Muscle of leg (tissue), 16 donors: ENCODE measurements at places on chromosomes 1 and 21.
A peak's percentile ranks its signal among the peaks of the same experiment; 100 is the strongest.

DNA sequence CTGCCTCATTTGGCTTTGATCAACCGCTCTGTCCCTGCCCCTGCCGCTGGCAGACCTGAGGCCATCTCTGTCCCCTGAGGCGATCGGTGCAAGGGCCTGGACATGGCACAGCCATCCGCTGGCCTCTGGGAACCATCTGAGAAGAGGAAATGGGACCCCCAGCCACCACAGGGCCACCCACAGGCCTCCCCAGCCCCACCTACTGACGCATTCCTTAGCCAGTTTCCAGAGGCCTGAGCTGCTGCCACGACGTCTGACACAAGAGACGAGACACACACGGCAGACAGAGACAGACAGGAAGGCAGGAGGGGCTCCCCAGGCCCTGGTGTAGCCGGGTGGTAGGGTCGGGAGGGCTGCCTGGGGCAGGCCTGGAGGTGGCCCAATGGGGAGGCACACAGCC lies 37.3 kb upstream of the EDN2 start:
- no peak for DNase-seq

GRCh38 chr1:70930062-70930461 lies 117.6 kb downstream of the PTGER3 start:
- no peak for DNase-seq

DNA sequence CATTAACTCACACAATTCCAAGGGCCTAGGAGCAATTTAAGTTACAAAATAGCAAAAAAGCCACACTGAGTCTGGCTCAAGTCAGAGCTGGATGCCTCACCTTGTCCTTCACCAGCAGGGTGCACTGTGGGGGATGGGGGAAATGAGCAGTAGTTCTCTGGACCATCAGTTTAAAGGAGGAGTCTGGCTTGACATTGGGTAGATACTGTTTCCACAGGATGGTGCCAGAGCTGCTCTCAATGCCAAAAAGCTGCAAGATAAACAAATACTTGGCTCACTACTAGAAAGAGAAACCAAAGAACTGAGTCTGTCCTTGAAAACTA lies 18.8 kb downstream of the EMC1 start:
- no peak for DNase-seq

DNA sequence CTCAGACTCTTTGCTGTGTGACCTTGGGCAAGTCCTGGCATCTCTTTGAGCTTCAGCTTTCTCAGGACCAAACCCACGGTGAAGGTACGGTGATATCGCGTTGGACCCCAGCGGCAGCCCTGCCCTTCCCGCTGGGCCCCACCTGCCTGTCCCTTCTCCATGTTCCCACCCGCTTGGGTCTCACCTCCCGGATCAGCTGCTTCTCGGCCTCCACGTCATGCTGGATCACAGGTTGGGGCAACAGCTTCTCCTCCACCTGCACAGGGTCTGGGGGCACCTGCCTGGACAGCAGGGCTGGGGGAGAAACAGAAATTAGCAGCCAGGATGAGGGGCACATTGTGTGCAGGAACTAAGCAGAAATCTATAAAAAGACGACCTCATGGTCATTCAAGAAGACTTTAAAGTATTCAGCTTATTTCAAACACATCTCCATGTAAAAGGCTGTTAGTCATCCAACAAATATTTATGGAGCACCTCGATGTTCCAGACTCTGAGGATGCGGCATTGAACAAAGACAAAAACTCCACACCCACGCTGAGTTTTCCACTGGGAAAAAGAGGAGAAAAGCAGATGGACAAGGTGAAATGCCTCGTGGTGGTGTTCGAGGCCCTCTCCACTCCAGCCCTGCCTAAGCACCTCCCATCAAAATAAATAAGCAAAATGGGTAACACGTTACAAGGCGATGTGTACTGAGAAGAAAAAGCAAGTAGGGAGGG lies 19.5 kb downstream of the KIF17 start:
- no peak for DNase-seq

DNA sequence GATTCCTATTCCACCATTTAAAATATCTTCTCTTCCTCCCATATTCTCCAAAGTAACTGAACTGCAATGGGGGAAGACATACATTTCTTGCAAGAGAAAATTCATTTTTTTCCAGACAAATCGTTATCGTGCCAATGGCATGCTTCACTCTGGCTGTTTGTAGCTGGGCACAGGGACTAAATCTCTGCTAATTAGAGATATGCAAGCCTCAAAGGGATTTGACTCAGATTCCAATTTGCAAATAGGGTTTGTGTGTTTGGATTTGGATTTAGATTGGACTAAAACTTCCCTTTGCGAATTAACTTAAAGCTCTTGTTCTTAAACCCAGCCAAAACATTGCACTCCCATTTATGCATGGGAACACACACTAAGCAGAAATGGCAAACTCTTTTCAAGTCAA lies 276.2 kb upstream of the DUSP10 start:
- DNase-seq, result no peak

GRCh38 chr21:41993744-41994143 lies 16.4 kb downstream of the ZBTB21 start:
- DNase-seq, result peak; percentile 74

DNA sequence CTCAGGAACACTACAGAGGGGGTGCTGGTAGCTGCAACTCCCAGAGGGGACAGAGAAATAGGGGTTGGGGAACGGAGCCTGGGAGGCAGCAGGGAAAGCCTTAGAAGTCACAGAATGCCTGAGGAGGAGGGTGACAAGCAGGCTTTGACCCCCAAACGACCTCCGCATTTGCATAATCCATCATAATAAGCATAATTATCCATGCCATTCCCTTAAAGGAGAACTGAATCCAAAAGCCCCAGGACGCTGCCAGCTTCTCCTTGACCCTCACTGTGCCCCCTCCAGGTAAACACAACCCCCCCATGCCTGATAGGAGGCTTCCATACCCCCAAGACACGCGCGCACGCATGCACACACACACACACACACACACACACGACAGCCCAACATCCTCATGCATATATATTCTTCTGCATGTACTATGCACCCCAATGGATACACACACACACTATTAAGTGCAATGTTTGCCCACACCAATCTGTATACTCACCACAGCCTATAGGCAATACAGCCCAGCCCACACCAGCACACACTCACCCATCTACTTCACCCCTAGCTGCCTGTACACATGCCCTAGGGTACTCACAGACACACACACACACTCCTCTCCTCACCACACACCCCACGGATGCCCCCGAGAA lies 27.8 kb downstream of the SDC3 start:
- no peak for DNase-seq

DNA sequence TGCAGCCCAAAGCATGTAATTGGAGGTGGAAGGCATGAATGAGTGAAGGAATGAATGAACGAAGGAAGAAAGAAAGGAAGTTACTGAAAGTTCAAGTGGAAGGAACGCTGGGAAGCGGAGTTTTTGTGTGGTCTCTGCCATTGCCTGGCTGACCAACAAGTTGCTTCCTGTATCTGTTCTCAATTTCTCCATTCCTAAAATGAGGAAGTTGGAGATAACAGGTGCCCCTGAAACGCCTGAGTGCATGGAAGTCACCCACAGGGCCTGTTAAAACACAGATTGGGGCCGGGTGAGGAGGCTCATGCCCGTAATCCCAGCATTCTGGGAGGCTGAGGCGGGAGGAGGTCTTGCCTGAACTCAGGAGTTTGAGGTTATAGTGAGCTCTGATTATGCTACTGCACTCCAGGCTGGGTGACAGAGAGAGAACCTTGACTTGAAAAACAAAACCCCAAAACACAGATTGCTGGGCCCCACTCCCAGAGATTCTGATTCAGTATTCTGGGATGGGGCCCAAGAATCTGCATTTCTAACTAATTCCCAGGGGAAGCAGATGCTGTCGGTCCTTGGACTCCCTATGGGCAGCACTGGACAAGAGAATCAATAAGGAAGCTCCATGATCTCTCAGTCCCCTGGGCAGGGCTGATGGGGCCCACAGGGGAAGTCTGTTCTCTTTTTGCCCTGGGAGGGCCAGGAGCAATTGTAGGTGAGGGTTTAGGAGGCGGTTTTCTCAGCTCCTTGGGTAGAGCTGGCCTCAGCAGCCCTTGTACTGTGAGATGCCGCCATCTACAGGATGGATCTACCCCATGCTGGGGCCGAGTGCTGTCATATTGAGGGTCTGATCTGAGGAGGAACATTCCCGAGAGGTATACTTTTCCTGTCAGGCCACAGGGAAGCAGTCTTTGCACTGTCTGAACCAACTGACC lies 3.3 kb upstream of the CNR2 start:
- DNase-seq, result peak; percentile 67

GRCh38 chr1:53807916-53808315 lies 30.2 kb downstream of the NDC1 start:
- no peak for DNase-seq

- no peak for DNase-seq
These were observed 281.2 kb downstream of the AKT3 start for GRCh38 chr1:243568793-243569192.

- no peak for DNase-seq
These were observed 7.4 kb upstream of the AADACL3 start for GRCh38 chr1:12708396-12709090.

GRCh38 chr1:24186993-24187790 lies at the start of gene IFNLR1:
Gene IFNLR1 (minus strand): TSS chr1:24187289. CDS start chr1:24187248, 41 bp downstream.
- DNase-seq, result no peak

GRCh38 chr1:44707112-44707881 lies 23.7 kb downstream of the RNU5D-1 start:
- no peak for DNase-seq

DNA sequence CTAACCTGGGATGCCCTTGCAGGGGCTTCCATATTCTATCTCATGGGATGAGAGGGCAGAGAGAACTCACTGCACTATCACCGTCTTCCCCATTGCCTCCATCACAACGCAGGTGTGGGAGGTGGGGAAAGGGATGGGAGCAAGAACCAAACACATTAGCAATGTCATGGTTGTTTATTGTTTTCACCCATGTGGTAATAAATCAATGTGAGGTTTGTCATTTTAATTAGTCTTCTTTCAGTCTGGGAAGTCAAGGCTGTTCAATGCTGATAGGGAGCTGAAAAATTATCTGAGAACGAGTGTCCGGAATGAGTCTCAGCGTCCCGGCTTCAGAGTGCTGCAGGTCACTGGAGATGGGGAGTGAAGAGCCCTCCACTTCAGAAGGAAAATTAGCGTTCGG lies 268.5 kb downstream of the DUSP10 start:
- no peak for DNase-seq

DNA sequence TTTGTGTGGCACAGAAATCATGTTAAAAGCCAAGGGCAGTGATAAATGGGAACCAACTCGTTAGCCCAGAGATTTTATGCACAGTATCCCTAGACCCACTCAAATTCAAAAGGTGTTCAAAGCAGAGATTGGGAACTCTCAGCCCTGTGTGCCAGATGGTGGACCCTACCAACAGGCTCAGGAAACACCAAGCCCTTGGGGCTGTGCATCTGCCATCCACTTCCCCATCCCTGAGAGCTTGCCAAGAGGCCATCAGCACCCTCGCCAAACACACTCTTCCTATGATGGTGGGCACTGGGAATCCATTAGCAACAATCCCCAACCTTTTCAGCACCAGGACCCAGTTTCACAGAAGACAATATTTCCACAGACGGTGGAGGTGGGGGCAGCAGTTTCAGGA lies 194.2 kb upstream of the NFIA start:
- no peak for DNase-seq

GRCh38 chr21:38820471-38821239 lies 14.9 kb downstream of the ETS2 start:
- DNase-seq, result no peak

DNA sequence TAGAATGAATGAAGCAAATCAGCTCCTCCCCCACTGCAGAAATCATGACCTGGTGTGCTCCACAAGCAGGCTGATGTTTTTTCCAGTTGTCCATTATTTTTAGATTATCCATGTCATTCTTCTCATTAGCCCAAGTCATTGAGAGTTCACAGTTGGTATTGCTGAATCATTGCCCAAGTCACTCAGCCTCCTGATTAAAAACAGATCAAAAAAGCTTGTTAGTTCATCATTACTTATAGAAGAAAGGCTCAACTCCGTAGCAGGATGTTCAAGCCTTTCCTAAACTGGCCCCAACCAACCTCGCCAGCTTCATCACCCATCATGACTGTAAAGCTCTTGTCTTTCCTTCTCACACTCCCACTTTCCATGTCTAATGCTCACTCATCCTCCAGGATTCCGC lies 161.3 kb upstream of the CTTNBP2NL start:
- DNase-seq, result no peak

- DNase-seq, result peak; percentile 87
These were observed 180.7 kb downstream of the ZBTB18 start for GRCh38 chr1:244231572-244232315.

- no peak for DNase-seq
These were observed 141.0 kb downstream of the HIVEP3 start for GRCh38 chr1:41777695-41778094.

DNA sequence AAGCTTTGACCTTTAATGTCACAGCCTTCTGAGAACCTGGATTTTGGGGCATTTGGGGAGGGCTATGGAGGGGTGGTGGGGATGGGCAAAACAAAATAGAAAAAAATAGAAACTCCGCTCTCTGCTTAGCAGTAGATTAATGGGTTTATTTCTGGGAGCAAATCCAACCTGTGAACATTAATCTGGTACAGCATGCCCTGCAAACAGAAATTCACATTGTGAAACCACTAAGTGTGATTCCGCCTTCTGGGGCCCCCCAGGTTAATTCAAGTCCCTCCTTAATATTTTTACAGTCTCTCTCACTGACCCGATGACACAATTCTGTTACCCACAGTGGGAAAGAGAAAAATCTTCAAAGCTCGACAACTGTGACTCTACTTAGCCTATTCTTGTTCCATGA lies 76.4 kb downstream of the TIAM1 start:
- no peak for DNase-seq

GRCh38 chr21:14985306-14985705 lies 79.5 kb downstream of the NRIP1 start:
- DNase-seq, result no peak

GRCh38 chr1:212671342-212672031 lies 28.2 kb downstream of the BATF3 start:
- peak; percentile 80 for DNase-seq

- peak; percentile 60 for DNase-seq
These were observed 2.5 kb upstream of the OLFML3 start for GRCh38 chr1:113976609-113977278.

DNA sequence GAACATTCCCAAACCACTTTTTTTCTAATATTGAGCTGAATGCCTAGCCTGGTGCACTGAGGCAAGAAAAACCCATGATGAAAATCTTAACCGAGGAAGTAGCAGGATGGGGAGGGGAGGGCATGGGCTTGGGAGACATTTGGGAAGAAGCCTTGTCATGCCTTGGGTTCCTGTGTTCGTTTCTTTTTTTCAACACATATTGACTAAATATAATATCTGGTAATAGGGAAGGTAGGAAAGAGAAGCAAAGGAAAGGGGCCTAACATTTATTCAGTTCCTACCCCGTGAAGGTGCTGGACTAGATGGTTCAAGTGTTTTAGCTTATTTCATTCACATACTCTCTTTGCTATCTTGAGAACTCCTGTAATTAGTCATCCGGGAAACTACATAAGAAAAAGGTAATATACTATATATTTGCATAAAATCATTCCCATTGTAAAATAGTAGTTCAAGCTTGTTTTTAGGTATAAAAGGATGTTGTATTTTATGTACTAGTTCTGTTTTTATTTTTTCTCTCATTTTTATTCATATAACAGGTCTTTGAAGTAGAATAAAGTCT lies 62.1 kb downstream of the ST3GAL3 start:
- DNase-seq, result no peak
